SHP77 (cell line): ENCODE measurements at places on chromosomes 5 and 9.

DNA sequence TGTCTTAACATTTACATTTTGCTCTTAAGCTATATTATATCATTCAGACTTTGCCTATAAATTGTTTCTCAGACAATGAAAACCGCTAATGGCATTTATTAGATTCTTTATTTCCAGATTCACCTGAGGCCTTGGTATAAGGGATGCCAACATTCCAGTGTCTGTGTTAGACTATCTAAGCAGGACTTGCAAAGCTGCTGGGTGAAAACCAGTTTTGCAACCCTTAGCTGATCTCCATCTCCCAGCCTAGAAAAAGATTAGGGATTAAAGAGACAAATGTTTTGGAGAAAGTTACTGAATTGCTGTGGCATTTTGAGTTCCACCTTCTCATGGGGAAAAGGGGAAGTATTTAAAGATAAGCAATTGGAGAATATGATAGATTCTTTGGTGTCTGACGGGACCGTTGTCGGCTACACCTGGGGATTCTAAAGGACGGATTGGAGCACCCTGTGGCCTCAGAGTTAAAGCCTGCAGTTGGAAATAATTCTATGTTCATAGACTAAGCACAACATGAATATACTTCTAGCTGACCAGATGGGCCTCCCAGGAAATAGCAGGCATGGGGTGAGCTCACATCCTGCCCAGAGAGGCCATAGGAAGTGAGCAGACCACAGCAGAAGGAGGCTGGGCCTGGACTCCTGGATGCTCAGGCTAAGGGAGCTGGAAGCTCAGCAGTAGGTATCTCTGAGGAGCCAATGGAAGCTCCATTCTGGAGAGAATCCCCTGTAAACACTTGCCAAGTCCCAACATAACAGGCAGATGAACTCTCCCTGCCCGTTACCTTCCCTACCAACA is 21.8 kb downstream of the ENTREP1 start:
- DNase-seq: no peak

DNA sequence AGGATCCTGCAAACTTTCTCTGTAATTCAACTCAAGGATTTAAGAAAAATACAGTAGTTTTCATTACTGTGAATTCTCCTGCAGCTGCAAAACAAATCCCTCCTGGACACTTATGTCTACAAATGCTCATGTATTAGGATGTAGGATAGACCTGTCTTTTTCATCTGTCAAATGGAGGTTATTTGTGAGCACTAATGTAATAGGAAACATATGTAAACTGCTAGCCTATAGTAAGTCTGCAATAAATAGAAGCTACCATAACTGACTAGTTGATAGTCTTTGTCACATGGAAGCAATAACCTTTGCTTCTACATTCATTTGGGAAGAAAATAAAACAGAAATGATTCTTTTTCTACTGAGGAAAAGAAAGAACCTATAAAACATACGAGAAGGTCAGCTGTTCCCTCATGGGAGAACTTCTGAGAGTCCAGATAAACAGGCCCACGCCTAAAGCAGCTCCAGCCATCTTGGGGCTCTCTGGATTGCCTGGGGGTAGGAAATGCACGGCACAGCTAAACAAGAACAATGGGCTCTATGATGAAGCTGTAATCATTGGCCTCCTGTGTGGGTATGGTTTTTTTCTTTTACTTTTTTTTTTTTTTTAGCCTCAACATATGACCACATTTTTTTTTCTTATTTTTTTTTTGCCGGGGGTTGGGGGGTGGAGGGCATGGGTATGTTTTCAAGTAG is 6.2 kb downstream of the KCNV2 start:
- DNase-seq: no peak

DNA sequence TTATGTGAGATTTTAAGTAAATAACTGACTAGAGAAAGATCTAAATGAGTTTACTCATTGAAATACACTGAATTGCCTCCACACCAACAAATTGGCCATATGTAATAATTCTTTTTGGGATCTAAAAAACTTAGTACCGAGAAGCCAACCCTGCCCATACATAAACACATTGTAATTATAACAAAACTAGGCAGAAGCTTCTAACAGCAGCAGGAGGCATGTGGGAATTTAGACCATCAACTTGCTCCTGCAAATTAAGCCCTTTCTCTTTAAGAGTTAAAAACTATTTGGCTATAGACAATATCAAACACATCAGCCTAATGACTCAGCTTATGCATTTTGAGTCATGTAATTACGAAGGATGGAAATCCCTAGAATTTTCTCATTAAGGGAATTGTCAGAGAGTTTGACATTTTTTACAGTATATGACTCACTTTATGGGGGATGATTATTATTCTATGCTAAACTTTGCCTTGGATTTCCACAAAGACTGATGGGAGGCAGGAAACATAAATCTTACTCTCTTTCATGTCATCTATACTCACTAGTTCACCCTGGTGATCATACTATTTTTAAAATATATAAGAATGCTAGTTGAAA is 1.0 kb downstream of the IL7R start:
- no peak for DNase-seq

- no peak for DNase-seq
Observed at GRCh38 chr9:9538356-9538755, 1074.4 kb downstream of the PTPRD start.

DNA sequence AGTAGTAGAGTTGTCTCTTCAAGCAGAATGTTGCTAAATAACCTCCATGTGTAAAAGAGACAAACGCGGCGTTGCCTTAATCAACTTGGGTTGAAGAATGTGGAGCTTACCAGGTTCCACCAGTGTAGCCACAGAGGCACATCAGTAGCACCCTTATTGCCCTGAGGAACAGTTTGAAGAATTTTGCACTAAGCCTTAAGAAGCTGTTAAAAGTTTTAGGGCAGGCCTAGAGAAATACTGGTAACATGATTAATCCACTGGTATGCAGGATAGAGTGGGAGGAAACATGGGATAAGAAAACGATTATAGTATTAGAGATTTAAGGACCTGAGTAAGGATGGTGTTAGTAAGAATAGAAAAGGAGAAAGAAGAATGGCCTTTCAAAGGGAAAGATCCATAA is 100.6 kb downstream of the ZCCHC7 start:
- DNase-seq: no peak
